Suprapubic skin (tissue), 4 donors: ENCODE measurements at places on chromosomes 13 and 19. TPM values are rescaled to one million over a fixed set of nuclear protein-coding genes. Genes with fewer than 3 reads are reported as not detected.

- no peak overlapping the region for H3K27ac ChIP-seq
- H3K27me3 ChIP-seq = no peaks in the 10 kb centered on the region
- no peaks in the 10 kb centered on the region for H3K36me3 ChIP-seq
These were observed 249.3 kb downstream of the UQCRFS1 start for GRCh38 chr19:28963486-28964250.

DNA sequence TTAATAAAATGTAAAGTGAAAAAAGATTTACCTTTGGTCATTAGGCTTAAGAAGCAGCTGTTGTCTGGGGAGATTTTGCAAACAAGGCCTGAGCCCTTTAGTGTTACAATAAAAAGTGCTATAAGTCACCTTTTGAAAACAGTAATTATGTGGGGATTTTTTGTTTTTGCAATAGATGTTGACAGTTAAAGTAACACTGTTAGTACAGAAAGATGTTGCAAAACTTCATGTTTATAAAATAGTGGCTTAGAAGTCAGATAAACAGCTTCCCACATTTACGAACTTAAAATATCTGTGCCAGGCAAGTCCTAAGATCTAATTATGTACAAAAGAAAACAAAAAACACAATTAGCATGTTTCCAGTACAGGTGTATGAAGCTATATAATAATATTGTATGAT is 138.0 kb upstream of the IRS2 start:
- H3K4me3 ChIP-seq = no peak overlapping the region

- no peak overlapping the region for H3K27ac ChIP-seq
- H3K36me3 ChIP-seq = no peaks in the 10 kb centered on the region
- H3K4me1 ChIP-seq = no peaks in the 10 kb centered on the region
- H3K27me3 ChIP-seq = no peaks in the 10 kb centered on the region
- DNase-seq = no peak
These were observed 268.2 kb upstream of the MAB21L1 start for GRCh38 chr13:35744566-35745178.

The POU4F1 gene
- not detected for total RNA-seq

DNA sequence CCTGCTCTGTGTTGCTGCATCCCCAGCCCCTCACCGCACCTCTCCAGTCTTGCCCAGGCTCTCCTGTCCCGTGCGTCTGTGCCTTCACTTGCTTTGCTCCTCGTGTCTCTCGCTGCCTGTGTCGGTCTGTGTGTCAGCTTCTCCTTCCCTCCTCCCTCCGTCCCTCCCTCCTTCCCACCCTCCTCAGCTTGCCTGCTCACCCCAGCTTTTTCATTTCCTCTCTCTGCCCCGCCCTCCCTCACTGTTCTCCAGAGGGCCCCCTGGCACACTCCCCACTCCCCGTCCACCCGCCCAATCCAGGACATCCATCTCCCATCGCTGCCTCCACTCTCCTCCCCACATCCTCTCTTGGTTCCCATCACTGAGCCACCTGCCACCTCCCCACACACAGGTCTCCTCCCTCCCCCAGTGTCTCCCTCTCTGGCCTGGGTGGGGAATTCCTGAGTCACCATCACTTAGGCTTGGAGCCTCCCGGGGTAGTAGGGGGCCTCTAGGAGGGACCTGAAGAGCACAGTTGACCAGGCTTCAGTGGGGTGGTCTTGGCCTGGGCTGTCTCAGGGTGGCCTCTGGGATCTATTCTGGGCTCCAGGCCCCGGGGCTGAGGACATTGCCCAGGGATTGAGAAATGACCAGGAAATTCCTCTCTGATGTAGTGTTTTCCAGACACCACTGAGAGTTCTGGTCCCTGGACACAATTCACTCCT is at the start of gene PTGIR:
TSS of gene PTGIR (minus strand) at position 132 of the 704 bp plus-strand sequence. CDS start 864 bp downstream, outside the sequence.
- H3K36me3 ChIP-seq = no peaks in the 10 kb centered on the region
- H3K27me3 ChIP-seq = no peaks in the 10 kb centered on the region
- peak; percentile 87 for DNase-seq
- H3K4me1 ChIP-seq = peaks cover 50% of the 10 kb centered on the region
- H3K4me3 ChIP-seq = peak within 1 kb of the TSS; percentile 13

The PLA2G4C gene
- total RNA-seq = 1.4 TPM
